Activated CD4-positive, CD25-positive, alpha-beta regulatory T cell treated with anti-CD3 and anti-CD28 coated beads, Interleukin-2, amount 50 U/mL, for 16 hours (primary cell): ENCODE measurements at places on chromosomes 16 and 17.

GRCh38 chr16:67936124-67936879 lies at the start of gene PSMB10:
PSMB10 (minus strand) TSS chr16:67936850; CDS start chr16:67936749, 101 bp downstream.
- no peak for DNase-seq

DNA sequence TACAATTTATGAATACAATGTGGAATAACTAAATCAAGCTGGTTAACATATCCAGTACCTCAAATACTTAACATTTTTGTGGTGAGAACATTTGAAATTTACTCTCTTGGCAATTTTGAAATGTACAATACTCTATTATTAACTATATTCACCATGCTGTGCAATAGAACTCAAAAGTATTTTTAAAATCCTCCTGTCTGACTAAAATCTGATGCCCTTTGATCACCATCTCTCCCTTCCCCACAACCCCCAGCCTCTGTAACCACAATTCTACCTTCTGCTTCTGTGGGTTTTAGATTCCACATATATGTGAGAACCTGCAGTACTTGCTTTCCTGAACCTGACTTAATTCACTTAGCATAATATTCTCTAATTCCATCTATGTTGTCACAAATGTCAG lies 71.6 kb upstream of the ALOX12 start:
- no peak for DNase-seq

GRCh38 chr17:15511142-15511541 lies 43.7 kb upstream of the CDRT4 start:
- DNase-seq, result no peak

GRCh38 chr17:5785867-5786509 lies 201.7 kb upstream of the NLRP1 start:
- no peak for DNase-seq

GRCh38 chr17:80461528-80462160 lies 14.8 kb downstream of the NPTX1 start:
- no peak for DNase-seq

- DNase-seq, result no peak
Measured at GRCh38 chr17:2011411-2012371, 13.4 kb downstream of the RTN4RL1 start.

DNA sequence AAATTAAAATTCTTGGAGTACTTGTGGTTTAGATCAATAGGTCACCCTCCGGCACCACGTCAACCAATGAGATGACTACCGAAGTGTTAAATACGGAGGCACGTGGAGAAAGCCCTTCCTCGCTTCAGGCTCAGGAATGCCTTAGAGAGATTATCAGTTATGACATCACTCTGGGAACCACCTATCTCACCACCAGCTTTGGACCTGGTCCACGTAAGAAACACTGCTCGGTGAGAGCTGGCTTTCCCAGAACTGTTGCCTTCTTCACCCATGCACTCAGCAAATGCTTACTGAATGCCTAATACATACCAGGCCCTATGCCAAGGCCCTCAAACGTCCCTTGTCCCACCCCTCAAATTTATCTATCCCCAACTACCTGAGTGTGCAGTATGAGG lies 71.3 kb downstream of the SMG6 start:
- DNase-seq, result no peak

DNA sequence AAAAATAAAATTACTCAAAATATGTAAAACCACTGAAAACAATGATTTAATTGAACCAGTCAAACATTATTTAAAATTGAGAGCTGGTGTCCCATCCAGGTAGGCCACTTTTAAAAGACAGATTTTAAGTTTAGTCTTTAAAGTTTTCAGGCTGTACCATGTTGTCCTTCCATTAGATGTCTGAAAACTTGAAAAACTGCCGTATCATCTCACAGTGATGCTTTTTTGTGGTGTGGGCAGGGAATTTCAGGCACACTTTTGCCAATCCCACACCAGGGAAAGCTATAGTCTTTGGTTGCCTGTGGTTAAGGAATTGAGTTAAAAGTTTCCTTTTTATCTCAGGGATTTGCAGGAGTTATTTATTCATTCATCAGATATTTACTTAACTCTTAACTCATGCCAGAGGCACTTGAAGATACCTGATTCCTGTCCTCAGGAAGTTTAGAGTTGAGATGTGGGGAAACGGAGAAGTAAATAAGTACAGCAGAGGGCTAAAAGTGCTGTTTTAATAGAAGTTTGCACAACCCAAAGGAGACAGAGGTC lies 3.2 kb downstream of the SNTB2 start:
- no peak for DNase-seq

GRCh38 chr17:205148-205669 lies 23.8 kb upstream of the DOC2B start:
- DNase-seq, result no peak

GRCh38 chr16:24820522-24820921 lies 25.2 kb upstream of the SLC5A11 start:
- DNase-seq, result no peak

- DNase-seq, result no peak
Measured at GRCh38 chr17:82103553-82104451, 5.8 kb upstream of the FASN start.

DNA sequence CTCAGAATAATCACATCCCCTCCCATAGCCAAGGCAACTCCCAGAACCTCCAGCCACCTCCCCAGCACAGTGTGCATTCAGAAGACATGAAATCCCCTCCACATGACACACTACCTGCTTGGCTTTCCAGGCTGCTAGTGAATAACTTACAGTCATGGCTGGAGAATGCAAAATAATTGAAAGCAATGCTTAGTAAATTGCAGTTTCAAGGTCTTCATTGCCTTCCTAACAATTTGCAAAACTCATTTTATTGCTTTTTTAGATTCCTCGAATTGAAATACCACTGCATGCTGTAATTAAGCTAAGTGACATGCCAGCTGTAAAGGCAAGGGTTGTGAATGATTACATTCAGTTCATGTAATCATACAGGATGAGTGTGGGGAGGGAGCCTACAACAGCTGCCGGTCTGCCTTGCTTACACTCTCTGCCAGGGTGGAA lies 29.0 kb upstream of the HOXB13 start:
- no peak for DNase-seq

DNA sequence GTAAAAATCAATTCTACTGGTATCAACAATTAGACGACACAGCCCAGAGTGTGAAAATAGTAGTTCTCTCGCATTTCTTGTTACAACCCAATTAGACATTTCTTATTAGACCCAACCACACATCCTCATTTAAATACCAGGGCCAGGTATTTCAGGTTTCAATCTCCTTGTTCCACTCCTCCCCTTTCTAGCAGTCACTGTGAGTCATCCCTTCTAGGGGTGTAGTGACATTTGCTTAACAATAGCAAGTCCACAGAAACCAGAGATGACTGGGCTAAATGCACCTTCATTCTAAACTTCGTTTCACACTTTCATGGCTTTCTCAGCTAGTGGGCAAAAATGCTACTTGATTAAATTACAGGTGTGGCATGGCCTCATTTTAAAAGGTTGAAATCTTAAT lies 116.9 kb upstream of the CACNG3 start:
- no peak for DNase-seq

DNA sequence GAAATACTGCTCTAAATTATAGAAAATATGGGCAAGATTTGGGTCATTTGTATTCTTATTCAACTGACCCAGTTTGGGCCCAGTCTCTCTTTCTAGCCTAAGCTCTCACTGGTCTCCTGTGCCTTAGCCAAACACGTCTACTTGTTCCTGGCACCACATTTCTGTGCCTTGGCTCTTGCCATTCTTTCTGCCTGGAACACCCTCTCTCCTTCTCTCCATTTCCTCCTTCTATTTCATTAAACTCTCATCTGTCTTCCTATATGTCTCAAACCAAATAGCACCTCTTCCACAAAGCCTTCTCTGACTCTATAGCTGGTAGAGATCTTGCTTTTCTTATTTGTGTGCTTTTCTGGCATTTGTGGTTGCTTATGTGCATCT lies 37.7 kb upstream of the NUFIP2 start:
- DNase-seq, result no peak

GRCh38 chr16:24834459-24835335 lies 11.1 kb upstream of the SLC5A11 start:
- no peak for DNase-seq

DNA sequence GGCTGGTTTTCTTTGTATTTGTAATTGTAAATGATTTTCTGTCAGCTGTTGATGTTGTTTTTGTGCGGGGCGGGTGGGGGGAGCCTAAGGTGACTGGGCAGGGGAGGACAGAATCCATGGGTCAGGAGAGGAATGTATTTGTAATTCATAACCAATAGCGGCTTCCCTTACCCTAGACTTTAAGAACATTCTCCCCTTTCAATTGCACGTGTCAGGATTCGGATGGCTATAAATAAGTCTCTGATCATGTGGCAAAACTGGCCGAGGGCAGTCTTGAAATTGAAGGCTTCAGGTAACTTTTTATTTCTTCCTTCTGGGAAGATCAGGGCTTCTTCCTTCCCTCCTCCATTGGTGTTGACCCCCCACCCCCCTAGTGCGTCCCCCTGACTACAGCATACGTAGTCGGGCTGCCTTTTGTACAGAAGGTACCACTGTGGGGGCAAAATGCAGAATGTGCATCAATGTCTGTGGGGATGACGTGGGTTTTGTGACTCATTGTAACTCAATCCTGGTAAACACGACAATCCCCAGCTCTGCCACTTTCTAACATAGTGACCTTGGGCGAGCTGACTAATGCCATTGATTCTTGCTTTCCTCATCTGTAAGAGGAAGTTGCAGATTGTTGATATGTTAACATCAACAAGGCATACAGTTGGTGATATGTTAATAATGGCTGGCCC lies 16.2 kb downstream of the MARCHF10 start:
- no peak for DNase-seq

GRCh38 chr17:33949100-33949499 lies 306.0 kb upstream of the CCL2 start:
- no peak for DNase-seq

DNA sequence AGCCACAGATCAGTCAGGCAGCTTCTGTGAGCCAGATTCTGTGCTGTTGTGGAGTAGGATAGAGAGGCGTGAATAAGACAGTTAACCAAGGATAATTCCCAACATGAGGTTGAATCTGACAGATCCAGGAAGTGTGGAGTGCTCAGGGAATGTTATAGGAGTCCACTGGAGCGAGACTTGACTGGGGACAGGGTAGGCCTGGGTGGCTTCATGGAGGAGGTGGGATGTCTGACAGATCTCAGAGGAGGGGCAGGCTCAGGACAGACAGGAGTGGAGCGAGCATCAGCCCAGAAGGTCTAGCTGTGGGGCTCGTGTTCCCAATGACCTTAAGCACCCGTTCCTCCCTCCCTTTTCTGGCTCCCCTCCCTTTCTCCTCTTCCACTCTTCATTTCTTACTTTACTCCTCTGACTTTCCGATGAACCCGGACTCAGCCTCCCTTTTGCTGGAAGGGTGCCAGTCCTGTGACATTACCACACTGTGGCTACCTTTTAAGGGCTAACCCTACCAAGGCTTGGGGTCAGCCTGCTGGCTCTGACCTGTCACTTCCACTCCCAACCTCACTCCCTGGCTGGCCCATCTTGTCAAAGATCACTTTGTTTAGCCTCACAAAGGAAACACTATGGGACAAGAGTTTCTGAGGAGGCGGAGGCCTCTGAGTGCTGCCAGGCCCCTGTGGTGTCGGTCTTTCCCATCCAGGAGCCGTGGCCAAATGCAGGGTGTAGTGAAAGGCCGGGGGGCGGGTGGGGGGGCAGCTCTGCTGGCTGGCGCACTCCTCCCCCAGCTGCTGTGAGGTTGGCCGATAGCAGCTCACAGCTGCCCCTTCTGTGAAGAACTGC lies 28.5 kb upstream of the EFCAB13 start:
- DNase-seq, result no peak

DNA sequence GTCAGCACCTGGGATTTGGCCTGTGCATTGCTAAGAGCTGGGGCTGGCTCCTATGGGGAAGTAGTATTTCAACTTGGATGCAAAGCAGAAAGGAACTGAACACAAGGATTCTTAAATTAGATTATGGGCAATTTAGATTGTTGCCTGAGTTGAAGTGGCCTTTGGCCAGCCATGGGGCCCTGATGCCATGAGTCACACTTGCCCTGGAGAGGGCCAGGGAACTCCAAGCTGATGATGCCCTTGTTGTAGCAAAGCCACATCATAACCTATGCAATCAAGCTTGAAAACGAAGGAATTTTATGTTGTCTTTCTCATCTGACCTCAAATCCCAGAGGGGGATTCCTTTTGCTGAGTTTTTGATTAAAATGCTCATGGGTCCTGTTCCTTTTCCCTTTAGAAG lies 3.9 kb upstream of the SPATA32 start:
- DNase-seq, result no peak

DNA sequence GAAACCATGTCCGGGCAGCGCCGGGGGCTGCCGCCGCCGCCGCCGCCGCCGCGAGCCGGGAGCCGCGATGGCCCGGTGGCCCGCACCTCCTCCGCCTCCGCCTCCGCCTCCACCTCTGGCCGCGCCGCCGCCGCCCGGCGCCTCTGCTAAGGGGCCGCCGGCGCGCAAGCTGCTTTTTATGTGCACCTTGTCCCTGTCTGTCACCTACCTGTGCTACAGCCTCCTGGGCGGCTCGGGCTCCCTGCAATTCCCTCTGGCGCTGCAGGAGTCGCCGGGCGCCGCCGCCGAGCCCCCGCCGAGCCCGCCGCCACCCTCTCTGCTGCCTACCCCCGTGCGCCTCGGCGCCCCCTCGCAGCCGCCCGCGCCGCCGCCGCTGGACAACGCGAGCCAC lies 587 bp downstream of the HS3ST4 start:
- no peak for DNase-seq

DNA sequence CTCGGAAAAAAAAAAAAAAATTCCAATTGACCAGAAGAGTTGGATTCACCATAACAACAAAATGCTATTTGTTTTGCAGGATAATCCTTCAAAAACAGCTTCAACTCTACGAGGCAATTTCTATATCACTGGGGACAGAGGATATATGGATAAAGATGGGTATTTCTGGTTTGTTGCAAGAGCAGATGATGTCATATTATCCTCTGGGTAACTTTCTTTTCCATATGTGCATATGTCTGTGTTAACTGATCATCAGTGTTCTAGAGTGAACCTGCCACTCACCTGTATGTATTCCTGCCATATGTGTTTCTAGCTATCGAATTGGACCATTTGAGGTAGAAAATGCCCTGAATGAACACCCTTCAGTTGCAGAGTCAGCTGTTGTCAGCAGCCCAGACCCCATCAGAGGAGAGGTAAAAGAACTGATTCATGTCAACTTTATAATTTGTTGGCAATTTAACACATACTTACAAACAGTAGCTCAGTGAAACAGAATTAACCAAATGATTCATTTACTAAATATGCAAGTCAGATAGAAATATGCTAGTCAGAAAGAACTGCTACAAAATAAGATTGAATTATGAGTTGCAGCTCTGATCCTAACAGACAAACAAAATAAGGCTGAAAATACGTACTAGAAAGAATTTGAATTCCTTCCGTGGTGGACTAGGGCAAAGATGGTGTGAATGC lies 14.2 kb downstream of the ERI2 start:
- DNase-seq, result no peak

DNA sequence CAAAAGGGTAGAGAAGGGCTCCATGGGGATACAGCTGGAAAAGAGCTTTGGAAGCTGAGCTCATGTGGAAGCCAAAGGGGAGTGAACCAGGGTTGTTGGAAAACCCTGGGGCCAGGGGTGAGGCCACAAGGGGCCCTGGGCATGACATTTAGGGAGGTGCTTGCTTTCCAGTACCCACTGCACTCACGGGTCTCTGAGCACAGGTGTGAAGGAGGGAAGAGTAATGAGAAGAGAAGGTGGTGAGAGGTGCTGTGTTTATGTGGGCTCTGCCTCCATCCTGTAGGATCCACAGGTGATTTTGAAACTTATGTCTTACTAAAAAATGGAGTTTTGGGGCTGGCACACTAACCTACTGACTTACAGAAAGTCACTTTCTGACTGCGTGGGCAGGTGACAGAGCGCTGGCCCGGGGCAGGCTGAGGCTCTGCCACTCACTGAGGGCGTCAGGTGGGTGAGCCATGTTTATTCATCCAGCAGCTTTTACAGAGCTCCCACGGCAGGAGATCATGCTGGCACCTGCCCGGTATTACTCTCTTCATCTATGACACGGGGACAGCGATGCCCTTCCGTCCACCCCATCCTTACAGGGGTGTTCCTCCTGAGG lies 18.9 kb downstream of the KSR1 start:
- DNase-seq, result no peak
